Prostate gland (tissue), 2 donors: ENCODE measurements at places on chromosomes 2 and 18. TPM values are rescaled to one million over a fixed set of nuclear protein-coding genes. Genes with fewer than 3 reads are reported as not detected.

DNA sequence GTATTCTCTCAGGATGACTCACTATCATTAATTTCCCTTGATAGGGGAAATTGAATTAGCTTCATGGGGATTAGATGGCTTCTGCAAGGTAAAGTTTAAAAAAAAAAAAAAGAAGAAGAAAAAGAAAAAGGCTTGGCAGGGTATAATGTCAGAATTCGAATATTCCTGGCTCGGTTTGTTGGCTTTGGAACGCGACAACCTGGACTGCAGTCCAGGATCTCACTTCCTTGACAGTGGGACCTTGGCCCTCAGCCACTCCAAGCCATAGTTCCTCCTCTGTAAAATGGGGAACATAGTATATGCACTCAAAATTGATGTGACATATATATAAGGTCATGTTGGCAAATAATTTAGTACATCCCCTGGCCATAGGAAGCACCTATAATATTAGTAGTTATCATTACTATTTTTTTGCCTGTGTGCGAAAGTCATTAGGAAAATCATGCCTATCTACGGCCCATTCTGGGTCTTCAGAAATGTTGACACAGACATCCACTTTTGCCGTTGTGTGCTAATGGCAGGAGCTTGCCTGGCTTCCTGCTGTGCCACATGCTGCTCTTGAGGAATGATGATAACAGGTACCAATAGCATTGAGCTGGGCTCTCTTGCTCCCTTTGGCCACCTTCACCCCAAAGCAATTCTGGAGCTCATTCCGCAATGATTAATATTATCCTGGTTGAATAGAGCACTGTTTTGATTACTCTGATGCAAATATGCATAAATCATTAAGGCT is 97.9 kb downstream of the MTCL1 start:
- no peak for DNase-seq

DNA sequence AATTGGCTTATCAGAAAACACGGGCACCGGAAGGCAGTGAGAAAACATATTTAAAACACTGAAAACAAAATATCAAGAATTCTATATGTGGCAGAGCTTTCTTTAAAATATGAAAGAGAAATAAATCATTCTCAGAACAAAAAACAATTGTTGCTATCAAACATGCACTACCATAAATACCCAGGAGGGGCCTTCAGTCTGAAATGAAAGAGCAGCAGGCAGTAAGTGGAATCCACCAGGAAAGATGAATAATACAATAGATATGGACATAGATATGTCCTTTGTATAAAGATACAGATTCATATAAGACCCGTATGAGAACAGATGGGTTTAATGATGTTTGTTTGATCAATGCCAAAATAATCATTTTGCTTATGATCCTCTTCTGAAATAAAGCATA is 142.0 kb downstream of the TMEM18 start:
- DNase-seq: no peak

Gene APCDD1
- 126 TPM for total RNA-seq

- no peak for DNase-seq
Observed at GRCh38 chr2:102181919-102182635, 4.7 kb upstream of the IL1RL2 start.

Gene SETBP1
- total RNA-seq: 45.1 TPM

Gene LOXHD1
- total RNA-seq: not detected

- DNase-seq: no peak
Observed at GRCh38 chr2:215529271-215529670, 93.4 kb upstream of the FN1 start.

DNA sequence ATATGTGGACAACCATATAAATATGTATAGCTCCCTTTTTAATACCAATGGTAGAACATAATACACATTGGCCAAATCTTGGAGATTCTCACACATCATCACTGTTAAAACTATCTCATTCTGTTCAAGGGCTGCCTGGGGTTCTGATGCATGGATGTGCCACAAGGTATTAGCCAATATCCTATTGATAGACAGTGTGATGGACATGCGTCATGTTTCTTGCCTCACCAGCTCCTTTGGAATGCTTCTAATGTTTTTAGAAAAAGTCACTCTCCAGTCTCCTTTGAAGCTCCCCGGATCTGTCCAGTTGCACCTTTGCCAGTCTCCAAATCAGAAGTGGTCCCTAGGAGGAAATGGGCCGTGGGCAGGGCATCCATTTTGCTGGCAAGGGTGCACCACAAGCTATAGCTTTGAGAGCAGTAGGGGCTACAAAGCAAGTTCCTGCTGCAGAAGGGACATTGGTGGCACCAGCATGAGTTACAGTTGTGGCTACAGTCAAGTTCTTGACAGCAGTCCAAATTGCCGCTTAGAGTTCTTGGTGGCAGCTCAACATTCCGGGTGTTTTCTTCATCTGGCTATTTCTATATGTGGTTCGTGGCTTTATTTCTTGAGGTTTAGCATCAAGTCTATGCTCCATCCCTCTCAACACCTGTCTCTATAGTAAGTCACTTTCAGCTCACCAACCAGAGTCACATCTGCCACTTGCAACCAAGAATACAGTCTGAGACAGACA is 25.1 kb upstream of the ATRAID start:
- no peak for DNase-seq

Gene FAP
- total RNA-seq: 2.0 TPM

DNA sequence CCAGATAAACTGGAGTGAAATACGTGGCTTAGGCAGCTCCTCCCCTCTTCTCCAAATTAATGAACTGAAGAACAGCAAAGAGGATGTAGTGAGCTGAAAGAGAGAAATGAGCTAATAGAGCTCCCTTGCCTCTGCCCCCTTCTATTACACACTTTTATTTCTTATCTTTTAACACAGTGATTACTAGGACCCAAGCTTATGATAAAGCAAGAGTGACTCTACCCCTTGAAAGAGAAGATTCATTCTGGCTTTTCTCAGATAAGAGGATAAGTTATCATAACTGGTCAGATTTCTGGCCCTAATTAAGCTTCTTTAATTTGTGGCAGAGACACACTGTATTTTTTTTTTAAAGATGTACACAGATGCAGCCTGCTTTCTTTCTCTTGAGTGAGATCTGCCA is 102.2 kb downstream of the MSTN start:
- DNase-seq: no peak

DNA sequence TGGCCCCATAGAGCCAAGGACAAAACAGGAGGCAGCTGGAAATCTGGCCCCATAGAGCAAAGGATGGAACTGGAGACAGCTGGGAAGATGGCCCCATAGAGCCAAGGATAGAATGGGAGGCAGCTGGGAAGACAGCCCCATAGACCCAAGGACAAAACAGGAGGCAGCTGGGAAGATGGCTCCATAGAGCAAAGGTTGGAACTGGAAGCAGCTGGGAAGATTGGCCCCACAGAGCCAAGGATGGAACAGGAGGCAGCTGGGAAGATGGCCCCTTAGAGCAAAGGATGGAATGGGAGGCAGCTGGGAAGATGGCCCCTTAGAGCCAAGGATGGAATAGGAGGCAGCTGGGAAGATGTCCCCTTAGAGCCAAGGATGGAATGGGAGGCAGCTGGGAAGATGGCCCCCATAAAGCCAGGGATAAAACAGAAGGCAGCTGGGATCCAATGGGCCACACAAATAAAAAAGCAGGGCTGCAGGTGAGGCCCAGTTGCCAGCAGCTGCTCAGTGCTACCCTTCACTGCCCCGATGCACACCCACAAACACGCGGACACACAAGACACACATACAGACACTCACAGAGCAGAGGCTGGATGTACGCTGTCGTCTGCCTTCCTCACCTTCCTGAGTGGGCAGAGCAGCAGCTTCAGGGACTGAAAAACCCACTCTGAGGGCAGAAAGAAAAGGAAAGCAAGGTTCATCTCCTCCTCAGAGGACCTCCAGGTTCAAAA is 505.4 kb upstream of the MYT1L start:
- no peak for DNase-seq

GRCh38 chr2:173644146-173644545 is 289.5 kb downstream of the CDCA7 start:
- no peak for DNase-seq

DNA sequence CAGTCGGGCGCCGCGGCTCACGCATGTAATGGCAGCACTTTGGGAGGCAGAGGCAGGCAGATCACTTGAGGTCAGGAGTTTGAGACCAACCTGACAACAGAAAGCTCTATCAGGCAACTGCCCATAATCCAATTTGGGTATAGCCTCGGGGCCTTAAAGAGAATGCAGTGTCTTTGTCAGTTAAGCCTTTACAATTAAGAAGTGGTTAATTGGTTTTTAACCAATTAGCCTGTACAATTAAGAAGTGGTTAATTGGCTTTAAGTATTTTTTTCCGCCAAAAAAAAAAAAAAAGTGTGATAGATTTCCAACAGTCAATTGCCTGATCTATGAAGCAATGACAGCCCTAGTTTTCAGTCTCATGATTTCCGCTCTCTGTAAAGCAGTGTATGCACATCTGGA is 74.6 kb upstream of the NARS1 start:
- no peak for DNase-seq
